ENCODE measurements at places on chromosomes 13 and 19. TPM values are rescaled to one million over a fixed set of nuclear protein-coding genes. Genes with fewer than 3 reads are reported as not detected.

GRCh38 chr13:70171151-70171550 lies 62.9 kb upstream of the KLHL1 start:
- no peaks in the 10 kb centered on the region for H3K36me3 ChIP-seq
- H3K4me1 ChIP-seq = no peaks in the 10 kb centered on the region
- DNase-seq = no peak
- no peaks in the 10 kb centered on the region for H3K27me3 ChIP-seq
- no peak overlapping the region for H3K27ac ChIP-seq
- no peak overlapping the region for H3K4me3 ChIP-seq

FAM216B gene
- not detected for total RNA-seq

CALR3 gene
- not detected for total RNA-seq

- H3K4me3 ChIP-seq = no peak overlapping the region
- peaks cover 13% of the 10 kb centered on the region for H3K4me1 ChIP-seq
- no peak for DNase-seq
- no peaks in the 10 kb centered on the region for H3K36me3 ChIP-seq
- H3K27me3 ChIP-seq = no peaks in the 10 kb centered on the region
These were observed 5.9 kb upstream of the ZNF626 start for GRCh38 chr19:20667281-20667680.

DNA sequence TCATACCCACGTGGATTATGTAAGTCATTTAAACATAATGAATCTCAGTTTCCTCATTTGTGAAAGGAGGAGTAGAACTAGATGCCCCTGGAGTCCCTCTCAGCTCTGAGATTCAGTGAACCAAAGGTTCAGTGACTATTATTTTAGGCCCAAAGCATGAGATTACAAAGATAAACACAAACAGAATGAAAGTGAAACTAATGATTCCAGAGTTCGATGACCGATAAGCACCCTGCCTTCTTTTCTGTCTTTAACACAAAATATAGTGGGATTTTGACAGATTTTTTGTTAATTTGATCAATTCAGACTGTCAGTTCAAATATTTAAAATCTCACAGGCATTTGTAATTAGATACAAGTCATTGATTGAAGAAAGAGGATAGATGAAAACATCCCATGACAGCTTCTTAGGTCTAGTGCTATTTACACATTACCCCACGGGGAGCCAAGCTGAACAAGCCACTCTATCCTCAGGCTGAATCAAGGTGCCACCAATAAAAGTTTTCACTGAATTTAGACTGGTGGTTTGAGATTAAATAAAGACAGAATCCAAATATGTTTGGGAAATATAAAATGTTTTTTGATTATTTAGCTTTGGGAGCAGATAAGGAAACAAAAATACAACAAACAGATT lies 64.6 kb upstream of the RAP2A start:
- H3K27ac ChIP-seq = peak overlapping the region; percentile 57
- H3K27me3 ChIP-seq = no peaks in the 10 kb centered on the region
- peaks cover 46% of the 10 kb centered on the region for H3K36me3 ChIP-seq
- peak overlapping the region; percentile 84 for H3K4me3 ChIP-seq

DNA sequence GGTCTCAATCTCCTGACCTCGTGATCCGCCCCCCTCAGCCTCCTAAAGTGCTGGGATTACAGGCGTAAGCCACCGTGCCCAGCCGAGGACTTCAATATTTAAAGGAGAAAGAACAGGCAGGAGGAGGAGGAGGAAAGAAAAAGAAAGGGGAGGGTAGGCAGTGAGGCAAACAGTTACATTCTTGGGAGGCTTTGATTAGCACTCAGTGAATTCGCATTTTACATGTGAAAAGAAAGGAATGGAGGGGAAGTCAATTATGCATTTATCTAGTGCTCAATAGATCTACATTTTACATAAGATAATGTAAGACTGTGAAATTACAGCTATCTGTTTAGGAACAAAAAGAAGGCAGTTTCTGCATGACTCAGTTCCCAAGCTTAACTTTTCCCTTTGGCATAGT lies 30.9 kb upstream of the CXCL17 start:
- no peak for DNase-seq
- H3K4me3 ChIP-seq = no peak overlapping the region
- H3K36me3 ChIP-seq = no peaks in the 10 kb centered on the region
- H3K4me1 ChIP-seq = peaks cover 8% of the 10 kb centered on the region

DNA sequence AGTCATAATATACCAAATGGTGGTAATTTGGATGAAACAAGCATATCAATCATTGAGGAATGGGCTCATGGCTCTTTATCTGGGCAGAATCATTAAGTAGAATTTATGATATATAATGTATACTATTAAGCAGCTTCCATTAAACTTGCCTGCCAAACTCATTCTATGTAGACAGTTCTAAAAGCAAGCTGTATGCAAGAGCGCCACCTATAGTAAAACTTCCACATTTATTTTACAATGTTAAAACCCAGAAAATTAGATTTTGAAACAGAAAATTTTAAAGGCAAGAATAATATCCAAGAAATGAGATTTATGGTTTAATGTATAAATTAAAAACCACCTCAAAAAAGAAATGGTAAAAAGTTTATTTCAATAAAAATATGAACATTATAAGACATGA lies 161.5 kb downstream of the MZT1 start:
- no peak overlapping the region for H3K4me3 ChIP-seq
- no peak for DNase-seq
- no peak overlapping the region for H3K27ac ChIP-seq
- H3K27me3 ChIP-seq = no peaks in the 10 kb centered on the region

PLPPR3 gene
- total RNA-seq = not detected
